ENCODE measurements at places on chromosomes 3 and 15.

DNA sequence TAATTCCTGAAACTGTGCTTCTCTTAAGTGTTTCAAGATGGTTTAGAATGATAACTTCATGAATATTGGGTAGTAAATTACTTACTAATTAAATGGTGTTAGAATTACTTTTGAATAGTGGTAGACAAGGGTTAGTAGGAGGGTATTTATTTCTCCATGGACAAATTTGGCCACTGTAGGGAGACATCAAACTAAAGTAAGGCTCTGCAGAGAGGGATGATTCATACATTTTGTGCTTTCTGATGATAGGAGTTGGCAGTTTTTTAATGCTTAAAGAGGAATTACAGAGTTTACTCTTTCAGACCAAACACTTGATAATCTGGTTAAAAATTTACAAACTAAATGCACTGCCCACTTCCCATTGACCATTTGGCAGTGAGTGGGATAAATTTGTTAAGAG, 127.6 kb downstream of the NAALADL2 start:
- no peak for DNase-seq

DNA sequence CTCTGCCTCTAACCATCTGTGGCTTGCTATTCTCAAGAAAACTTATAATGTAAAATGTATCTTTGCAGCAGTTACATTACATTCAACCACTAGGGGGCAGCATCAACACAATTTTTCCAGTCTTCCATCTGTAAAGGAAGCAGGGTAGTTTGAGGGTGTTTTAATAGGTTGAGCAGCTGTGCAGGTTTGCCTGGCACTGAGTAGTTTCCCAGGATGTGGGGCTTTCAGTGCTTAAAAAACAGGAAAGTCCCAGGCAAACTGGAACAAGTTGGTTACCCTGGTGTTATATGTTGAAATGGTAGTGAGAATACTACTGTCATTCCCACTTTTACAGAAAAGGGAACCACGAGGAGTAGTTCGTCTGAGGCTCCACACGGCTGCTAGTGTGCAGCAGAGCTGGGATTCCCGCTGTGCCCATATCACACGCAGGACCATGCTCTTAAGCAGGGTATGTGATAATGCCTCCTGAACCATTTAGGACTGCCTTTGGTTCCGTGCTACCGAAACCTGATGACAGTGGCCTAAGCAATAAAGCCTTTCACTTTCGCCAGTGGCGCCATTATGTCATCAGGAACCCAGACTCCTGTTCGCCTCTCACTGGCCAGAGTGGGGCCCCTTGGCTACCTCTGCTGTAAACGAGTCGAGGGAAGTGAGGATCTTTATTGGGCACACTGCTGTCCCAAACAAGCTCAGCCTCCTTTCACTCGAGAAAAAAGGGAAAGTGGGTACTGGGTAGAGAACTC, 64.7 kb upstream of the ZBTB38 start:
- peak; percentile 78 for DNase-seq

DNA sequence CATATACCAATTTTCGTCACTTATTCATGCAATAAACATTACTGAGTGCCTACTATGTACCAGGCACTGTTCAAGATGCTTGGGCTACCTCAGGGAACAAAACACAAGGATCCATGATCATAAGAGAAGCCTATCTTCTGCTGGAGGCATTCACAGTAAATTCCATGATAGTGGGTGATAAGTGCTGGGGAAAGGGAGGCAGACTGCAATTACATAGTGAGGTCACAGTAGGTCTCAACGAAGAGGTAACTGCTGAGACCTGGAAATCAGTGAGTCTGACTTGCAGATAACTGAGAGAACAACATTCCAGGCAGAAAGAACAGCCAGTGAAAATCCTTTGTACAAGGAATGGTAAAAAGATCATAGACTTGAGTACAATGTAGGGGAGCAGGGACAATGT, 33.6 kb downstream of the RAF1 start:
- DNase-seq = no peak

GRCh38 chr3:196117809-196118208, 35.9 kb upstream of the TFRC start:
- no peak for DNase-seq

DNA sequence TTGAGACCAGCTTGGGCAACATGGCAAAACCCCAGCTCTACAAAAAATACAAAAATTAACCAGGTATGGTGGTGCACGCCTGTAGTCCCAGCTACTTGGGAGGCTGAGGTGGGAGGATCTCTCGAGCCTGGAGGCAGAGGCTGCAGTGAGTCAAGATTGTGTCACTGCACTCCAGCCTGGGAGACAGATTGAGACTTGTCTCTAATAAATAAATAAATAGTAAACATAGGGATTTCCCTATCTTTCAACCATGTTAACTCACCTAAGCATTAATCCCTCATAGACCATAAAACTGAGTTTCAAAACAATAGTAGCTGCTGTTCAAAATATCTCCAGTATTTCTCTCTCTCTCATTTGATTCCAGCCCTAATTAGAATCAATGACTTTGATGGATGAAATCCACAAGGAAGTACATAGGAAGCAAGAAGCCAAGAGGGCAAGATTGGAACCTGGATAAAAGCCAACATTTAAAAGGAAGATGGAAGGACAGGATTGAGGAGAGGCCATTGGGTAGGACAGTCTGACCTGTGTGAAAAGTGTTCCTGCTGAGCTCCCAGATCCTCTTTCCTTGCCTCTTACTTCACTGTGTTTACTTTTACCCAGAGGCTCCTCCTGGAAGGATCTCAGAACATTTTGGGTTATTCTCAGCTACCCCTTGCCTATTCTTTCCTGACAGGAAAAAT, 12.4 kb upstream of the TTBK2 start:
- DNase-seq = no peak

DNA sequence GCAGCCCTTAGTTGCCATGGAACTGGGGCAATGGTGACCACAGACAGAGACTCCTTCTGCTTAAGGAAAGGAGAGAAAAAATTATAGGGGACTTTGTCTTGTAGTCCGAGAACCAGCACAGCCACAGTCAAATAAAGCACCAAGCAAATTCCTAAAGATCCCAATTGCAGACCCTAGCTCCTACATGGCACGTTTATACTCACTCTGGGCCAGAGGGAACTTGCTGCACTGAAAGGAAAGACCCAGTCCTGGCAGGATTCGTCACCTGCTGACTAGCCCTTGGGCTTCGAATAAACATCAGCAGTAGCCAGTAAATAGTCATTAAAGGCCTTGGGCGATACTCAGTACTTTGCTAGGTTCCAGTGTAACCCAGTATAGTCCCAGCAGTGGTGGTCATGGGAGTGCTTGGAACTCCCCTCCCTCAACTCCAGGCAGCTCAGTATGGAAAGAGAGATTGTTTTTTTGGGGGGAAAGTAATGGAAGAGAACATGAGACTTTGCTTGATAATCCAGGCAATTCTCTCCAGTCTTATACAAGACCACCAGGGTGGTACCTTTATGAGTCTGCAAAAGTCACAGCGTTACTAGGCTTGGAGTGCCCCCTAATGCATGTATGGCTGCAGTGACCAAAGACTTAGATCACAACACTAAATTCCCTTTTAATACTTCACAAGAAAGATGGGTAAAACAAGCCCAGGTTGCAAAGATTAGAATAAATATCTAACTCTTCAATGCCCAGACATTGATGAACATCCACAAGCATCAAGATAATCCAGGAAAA, 66.4 kb upstream of the AGTR1 start:
- DNase-seq = no peak

GRCh38 chr3:2094941-2095340, 3.7 kb upstream of the CNTN4 start:
- DNase-seq = no peak

- no peak for DNase-seq
These were observed 110.7 kb downstream of the MYO5A start for GRCh38 chr15:52417957-52418356.

DNA sequence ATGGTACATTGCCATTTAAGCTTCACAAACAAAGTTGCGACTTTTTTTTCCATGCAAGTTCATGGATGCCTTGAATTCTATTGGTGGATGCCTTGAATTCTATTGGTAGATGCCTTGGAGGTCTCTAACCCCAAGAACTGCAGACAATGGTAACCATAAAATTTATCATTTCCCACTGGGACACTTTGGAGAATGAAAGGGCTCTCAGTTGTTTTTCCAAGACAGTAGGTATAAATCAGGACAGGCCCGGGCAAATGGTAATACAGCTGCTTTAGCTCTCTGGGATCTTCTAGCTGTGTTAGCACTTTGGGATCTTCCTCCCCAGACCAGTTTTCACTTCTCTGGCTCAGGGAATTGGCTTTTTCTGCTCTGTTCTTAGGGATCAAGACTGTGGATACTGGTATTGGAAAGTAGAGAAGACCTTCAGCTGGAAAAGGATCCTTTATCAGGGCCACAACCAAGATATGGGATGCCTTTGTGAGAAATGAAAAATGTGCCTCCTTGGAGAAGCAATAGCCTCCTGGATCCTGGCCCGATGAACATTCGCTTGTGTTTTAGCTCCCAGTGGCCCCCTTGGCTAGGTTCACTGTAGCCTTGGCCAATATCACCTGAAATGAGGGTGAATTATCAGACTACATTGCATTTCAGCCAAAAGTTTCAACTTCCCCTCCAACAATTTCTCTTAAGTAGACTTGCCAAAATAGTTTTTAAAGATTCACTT, 8.3 kb downstream of the LRRC3B start:
- DNase-seq = no peak

DNA sequence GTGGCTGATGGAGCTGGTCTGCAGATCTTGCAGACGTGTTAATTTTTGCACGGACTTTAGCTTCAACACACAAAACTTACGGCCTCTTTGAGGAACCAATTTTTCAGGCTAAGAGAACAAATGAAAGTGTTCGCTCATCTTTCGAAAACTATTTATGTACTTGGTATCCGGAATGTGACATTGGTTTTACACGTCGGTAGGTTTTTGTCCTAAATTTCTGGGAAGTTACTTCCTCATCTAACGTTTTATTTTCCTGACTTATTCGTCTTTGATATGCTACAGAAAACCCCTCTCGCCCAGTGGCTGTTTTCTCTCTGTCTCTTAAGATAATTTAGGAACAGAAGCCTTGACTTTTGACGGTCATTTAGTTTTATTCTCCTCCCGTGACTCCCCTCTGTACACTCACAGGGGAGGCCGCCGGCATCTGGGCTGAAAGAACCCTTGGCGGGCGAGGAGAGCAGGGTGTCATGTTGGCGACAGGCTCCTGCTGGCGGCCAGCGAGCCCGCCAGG, 834 bp upstream of the GREM1 start:
- no peak for DNase-seq

DNA sequence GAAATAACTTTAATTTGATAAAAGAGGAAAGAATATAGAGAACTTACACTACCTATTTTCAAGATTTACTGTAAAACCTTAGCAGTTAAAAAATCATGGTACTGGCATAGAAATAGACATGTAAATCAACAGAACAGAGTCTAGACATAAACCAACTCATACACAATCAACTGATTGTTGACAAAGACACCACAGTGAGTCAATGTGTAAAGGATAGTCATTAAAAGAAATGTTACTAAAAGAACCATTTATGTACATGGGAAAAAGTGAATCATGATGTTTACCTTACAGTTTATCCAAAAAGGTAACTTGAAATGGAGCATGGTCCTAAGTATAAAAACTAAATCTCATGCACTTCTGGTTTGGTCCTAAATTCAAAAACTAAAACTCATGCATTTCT, 847.4 kb downstream of the IGSF11 start:
- no peak for DNase-seq

GRCh38 chr15:93173369-93173768, 84.4 kb upstream of the RGMA start:
- DNase-seq = no peak

GRCh38 chr3:46733026-46733800, 15.5 kb upstream of the PRSS50 start:
- no peak for DNase-seq

- DNase-seq = no peak
These were observed 570.4 kb upstream of the TGFBR2 start for GRCh38 chr3:30035935-30036567.

GRCh38 chr3:180329187-180329586, 272.8 kb upstream of the TTC14 start:
- no peak for DNase-seq

- DNase-seq = no peak
These were observed 36.9 kb downstream of the ZXDC start for GRCh38 chr3:126438746-126439145.

DNA sequence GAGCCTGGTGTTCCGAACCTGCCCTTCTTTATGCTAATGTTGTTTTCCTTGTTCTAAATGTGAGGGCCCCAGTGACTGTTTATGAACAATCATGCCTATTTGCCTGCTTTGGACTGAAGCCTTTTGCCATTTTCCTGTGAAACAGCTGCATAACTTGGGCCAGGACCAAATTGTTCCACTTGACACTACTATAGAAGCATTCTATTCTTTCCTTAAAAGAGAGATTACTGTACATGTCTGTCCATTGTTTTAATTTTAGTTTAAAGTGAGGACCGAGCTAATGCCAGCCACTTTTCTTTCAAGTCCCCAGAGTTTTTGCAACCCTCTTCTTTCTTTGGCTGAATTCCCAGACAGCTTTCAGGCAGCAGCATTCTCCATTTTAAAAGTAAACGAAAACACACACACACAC, 980.3 kb downstream of the CADM2 start:
- no peak for DNase-seq

GRCh38 chr15:76866716-76867321, 38.3 kb downstream of the SCAPER start:
- peak; percentile 25 for DNase-seq

DNA sequence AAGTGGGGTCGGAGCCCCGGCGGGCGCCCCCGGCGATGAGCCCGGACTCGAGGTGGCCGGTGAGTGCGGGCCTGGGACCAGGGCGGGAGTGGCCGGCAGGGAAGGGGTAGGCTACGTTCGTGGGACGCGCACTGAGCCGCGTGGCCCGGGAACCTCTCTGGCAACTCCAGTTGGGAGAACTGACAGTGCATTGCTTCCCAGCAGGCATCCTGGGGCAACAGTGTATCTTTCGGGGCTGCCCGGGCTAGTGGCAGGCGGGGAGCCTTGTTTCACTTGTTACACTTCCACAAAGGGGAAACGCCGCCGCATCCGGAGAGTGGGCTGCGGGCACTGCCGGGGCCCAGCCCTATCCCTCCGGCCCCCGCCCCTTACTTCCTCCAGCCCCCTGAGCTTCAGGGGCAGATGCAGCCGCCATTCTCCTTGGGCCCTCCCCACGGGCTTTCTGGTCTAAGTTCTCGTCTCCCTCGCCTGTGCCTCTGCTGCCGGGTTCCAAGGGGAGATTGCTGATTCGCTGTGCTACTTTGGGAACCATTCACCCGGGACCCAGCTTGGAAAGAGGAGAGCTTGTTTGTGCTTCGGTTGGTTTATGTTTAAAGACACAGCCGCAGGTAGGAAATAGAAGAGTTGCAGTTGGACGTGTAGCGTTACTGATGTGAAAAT, 675 bp downstream of the BRPF1 start:
- no peak for DNase-seq

GRCh38 chr15:59250249-59250648, 43.6 kb downstream of the LDHAL6B start:
- DNase-seq = no peak

GRCh38 chr15:78933823-78934654, 10.8 kb downstream of the CTSH start:
- no peak for DNase-seq

- DNase-seq = no peak
These were observed 810.3 kb downstream of the VGLL3 start for GRCh38 chr3:86180696-86181095.

GRCh38 chr15:73078722-73079121, 26.5 kb downstream of the NEO1 start:
- no peak for DNase-seq
